Activated CD4-positive, CD25-positive, alpha-beta regulatory T cell (primary cell): ENCODE measurements at places on chromosomes 4 and X.

- DNase-seq, result no peak
These were observed 378.4 kb upstream of the PCDH7 start for GRCh38 chr4:30341731-30342130.

DNA sequence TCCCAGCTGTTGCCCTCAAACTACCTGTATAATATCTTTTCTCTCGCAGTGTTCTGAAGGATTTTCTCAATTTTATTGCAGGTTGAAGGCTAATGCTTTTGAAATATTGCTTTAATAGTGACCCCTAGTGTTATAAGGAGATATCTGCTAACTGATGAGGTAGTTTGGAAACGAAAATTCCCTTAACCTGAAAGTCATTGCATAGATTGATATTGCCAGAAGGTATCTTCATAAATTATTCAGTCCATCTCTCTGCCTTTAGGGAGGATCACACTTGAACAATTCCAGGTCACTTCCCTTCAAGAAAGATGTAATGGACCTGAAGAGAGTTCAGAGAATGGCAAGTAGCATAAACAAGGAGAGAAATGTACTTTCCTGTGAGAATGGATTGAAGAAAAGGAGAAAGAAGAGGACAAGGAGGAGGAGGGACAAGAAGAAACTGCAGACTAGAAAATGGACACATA is 44.1 kb downstream of the TIGD4 start:
- DNase-seq, result no peak

DNA sequence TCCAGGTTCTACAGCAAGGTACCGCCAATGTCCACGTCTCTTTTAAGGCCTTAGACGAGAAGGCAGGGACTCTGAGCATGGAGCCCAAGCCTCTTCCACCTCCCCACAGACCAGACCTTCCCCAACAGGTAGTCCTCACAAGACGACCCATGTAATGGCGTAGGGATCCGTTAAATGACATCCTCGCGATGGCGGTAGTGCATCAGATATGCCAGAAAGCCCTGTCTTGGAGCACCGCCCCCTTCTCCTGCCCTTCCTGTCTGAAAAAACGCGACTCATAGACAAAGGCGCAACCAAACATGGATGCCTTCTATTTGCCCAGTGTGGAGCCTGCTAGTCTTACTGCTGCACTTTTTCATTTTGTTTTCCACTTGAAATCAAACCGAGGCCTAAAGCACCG is 185.4 kb downstream of the OR13H1 start:
- no peak for DNase-seq

- no peak for DNase-seq
These were observed 30.7 kb upstream of the KIAA0232 start for GRCh38 chr4:6751611-6752485.

DNA sequence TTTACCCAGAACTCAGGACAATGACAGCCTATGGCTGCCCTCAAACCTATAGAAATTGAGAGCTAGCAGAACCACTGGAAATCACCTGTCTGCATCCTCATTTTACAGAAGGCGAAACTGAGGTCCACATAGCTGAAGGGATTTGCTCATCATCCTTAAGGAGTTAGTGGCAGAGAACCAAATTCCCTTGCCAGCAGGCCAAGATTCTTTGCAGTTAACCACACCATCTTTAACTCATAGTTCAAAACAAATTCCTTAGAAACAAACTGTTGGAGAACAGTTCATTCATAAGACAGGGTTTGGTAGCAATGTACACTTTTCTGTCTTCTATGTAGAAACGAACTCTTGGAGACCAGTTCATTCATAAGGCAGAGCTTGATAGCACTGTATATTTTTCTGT is 37.9 kb upstream of the RAP2C start:
- no peak for DNase-seq

DNA sequence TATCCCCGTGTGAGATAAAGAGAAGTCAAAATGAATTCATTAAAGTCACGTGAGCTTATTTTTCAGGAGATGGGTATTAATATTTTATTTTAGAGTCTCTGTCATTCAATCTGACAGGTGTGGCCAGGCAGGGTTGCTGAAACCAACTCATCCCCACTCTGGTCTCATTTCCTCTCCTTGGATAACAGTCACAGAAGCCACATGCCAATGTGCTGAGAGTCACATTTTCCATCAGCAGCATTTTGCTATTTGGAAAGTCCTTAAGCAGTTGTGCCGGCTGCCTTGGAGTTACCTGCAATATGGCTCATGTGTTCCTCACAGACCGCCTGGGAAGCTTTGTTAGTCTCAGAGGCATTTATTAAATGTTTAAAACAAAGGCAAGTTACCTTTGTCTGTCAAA is 302.3 kb downstream of the DCHS2 start:
- no peak for DNase-seq

GRCh38 chr4:87042221-87042620 is 107.4 kb downstream of the AFF1 start:
- no peak for DNase-seq

DNA sequence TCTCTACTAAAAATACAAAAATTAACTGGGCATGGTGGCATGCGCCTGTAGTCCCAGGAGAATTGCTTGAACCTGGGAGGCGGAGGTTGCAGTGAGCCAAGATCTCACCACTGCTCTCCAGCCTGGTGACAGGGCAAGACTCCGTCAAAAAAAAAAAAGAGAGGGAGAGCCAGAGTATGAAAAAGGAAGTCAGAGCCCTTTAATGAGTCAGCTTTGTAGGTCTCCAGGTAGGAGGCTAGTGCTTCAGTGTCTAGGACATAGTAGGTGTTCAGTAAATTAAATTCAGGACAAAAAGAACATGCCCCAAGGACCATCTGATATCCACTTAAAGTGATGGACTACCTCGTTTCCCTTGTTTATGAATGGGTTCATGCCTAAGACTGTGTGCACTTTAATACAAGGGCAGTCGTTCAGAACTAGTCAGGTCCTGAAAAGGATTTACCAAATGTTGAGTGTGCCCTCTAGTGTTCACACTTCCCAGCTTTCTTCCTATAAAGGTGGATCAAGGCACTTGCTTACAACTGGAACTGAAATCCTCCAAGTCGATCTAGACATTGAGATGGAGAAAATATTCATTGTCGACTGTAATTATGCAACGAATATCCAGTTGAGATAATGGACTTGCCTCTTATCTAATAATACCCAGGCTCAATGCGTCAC is 29.0 kb downstream of the F9 start:
- DNase-seq, result no peak

GRCh38 chr4:65968831-65969558 is 298.7 kb upstream of the EPHA5 start:
- no peak for DNase-seq

- DNase-seq, result no peak
These were observed 997.9 kb upstream of the PCDH7 start for GRCh38 chr4:29722253-29722652.

- DNase-seq, result no peak
These were observed 112.9 kb upstream of the ACSL4 start for GRCh38 chrX:109845996-109846395.

GRCh38 chrX:68915778-68916177 is 87.0 kb downstream of the EFNB1 start:
- DNase-seq, result no peak

- DNase-seq, result no peak
These were observed 161.0 kb upstream of the HS3ST1 start for GRCh38 chr4:11589676-11590075.

DNA sequence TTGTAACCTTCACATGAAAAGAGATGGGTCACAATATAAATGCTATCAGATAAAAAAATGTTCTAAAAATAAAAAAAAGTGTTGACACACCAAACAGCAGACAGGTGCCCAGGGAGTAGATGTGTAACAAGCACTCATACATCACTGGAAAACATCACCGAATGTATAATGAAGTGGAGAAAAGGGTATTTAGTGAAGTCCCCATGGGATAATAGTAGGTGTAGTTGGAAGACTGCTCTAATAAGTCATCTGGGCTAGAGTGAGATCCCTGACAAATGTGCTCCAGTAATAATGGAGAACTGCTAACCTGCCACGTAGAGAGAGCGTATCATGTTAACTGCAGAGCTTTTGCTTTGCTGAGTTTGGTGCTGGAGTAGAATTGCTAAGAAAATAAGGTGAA is 152.0 kb downstream of the GRIA2 start:
- no peak for DNase-seq

DNA sequence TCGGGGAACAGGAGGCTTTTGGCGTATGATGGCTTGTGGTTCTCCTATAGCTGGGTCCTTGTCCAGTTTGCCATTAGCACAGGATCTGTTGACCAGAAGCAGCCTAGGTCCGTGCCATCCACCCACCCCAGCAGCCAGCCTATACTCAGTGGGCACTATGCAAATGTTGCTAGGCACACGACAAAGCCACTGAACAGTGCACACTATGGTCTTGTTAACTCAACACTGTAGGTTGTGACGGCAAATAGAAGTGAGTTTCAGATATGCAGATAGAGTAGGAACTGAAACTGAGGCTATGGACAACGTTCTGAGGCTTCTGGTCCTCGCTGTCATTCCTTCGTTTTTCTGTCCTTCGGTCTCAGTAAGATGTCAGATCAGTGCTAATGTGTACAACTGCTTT is 541.3 kb upstream of the TENM3 start:
- DNase-seq, result no peak
